ENCODE measurements at places on chromosomes 7 and 10.
A peak's percentile ranks its signal among the peaks of the same experiment; 100 is the strongest.

DNA sequence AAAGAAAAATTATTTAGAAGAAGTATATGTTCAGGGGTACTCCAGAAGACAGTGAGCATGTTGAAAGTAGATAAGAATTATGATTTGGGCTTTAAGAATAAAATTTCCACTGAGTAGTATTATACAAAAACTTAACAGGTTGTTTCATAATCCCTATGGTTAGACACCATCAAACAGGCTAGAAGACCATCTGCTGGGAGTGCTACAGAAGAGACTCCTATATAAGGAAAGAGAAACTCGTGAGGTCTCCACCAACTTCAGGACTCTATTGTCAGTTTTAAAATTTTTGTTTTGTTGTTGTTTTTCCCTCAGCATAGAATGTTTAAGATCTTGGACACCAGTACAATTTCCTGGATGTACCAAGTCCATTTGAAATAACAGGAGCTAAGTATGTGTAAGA, 13.1 kb downstream of the DNAJC1 start:
- DNase-seq, result no peak

- no peak for DNase-seq
These were observed 15.0 kb downstream of the AIFM2 start for GRCh38 chr10:70117646-70118045.

DNA sequence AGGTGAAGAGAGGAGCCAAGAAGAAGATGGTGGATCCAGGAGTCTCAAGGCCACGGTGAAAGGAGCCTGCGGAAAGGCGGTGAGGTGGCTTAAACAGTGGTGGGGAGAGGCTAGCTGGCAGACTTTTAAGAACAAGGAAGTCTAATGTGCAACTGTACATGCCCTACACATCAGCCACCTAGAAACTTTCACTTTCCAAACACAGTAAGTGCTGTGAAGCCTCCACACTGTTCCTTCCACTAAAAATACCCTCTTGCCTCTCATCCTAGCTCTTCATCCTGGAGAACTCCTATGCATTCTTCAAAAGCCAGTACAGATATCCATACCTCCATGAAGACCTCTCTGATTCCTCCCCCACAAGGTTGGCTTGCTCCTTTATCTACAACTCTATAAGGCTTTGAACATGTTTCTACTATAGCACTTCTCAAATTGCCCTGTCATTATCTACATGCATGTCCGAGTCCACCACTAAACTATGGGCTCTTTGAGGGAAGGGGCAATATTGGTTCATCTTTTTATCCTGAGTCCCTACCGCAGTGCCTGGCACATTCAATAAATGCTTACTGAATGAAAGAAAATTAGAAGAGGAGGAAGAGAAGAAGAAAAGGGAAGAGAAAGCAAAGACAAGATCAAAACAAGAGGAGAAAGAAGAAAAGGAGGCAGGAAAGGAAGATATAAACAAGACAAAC, 54.2 kb downstream of the DNAJC12 start:
- no peak for DNase-seq

GRCh38 chr10:101902820-101903145, 59.2 kb upstream of the KCNIP2 start:
- DNase-seq, result no peak

DNA sequence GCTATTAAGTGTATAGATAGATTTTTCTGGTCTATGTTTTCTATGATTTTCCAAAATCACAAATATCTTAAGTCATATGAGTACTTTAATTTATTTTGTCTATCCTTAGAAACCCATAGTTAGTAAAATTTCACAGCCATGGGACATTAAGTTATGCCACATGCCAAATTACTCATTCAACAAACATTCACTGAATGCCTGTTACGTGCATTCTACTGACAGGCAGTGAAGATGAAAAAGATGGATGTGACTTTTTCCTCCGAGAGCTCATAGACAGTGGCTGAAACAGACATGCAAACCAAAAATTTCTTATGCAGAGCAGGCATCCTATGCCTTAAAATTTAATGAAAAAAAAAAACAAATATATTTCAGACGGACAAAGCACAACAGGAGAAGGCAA, 84.9 kb downstream of the CHRM2 start:
- peak; percentile 86 for DNase-seq

- peak; percentile 89 for DNase-seq
These were observed 352.4 kb downstream of the GALNT17 start for GRCh38 chr7:71484380-71484779.

DNA sequence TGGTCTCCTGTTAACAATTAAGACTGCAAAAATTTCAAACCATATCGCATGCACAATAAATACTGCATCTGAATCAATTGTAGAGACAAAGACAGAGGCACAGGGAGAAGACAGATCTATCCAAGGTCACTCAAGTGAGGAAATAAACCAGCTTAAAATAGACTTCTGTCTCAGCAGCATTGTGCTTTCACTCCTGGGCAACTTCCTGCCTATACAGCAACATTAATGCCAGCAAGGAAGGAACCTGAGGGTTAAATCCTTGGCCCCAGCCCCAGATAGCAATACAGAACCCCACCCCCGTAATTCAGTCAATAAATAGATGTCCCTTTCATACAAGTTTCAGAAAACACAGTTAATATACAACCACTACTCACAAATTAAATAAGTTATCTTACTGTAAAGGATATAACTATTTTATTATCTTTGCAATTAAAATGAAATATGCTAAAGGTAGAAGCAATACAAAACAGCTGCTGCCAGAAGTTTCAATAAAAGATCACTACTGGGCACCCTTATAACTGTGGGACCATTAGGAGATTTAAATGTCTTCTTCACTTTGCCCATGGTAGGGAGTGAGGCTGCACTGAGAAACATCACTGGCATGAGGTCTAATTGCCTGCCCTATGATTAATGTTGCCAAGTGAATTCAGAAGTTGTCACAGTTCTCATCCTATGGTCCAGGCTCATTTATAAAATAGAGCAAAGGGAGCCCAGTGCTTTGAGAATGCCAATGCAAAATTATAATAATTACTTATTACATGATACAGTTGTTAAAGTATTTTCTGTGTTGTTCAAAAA, 49.4 kb downstream of the CAV1 start:
- DNase-seq, result no peak

Data from fibroblast of skin of scalp (primary cell).